ENCODE measurements at places on chromosomes 13 and 19.
A peak's percentile ranks its signal among the peaks of the same experiment; 100 is the strongest.

GRCh38 chr19:50924586-50924985 lies 13.4 kb upstream of the KLK4 start:
- no peak for DNase-seq

DNA sequence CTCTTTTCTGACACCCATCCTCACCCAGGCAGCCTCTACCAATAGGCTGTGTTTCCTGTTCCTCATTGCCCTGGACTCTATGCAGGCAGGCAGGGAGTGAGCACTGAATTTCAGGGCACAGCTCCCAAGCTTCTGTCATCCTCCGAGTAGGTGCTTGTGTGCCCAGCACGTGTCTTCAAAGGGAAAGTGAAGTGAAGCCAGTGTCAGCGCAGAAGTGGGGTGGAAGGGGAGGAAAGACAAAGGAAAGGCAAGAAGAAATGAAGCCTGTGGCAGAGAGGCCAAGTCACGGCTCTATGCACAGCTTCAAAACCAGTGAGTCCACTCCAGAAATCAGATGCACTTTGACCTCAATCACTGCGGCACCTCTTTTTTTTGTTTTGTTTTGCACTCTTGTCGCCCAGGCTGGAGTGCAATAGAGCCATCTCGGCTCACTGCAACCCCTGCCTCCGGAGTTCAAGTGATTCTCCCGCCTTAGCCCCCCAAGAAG lies 16.9 kb downstream of the CEBPA start:
- no peak for DNase-seq

- no peak for DNase-seq
These were observed 162.3 kb downstream of the KLF5 start for GRCh38 chr13:73220966-73221720.

GRCh38 chr19:14381689-14382474 lies 638 bp downstream of the ADGRE5 start:
- peak; percentile 93 for DNase-seq

DNA sequence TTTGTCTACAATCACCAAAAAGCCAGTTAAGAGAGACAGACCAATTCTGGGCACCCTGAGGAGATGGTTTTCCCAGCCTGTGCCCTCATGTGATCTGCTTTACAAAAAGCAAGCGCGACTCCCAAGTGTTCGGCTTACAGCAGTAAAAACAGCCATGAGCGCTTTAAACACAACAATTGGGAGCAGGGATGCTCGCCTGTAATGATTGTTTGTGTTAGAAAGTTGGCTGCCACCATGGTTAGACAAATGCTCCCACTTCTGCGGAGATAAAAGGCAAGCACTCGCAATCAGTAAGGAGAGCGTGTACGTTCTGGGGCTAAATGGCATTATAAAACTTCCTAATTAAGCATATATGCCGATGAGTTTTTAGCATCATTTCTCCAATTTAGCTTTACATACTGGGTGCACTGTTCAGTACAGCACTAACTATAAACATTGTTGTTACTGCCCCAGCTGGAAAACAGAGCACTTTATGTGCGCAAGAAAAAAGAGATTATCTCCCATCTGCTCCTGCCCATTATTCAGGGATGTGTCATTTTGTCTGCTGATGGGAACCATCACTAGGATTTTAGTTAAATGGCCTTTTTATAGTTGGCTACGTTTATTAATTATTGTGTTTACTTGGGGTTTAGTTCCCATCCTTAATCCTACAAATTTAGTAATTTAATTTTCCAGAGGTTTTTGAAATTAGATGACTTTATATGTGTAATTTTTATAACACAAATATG lies 309.3 kb upstream of the MAB21L1 start:
- no peak for DNase-seq

- no peak for DNase-seq
These were observed 117.7 kb downstream of the FREM2 start for GRCh38 chr13:38804536-38804935.

DNA sequence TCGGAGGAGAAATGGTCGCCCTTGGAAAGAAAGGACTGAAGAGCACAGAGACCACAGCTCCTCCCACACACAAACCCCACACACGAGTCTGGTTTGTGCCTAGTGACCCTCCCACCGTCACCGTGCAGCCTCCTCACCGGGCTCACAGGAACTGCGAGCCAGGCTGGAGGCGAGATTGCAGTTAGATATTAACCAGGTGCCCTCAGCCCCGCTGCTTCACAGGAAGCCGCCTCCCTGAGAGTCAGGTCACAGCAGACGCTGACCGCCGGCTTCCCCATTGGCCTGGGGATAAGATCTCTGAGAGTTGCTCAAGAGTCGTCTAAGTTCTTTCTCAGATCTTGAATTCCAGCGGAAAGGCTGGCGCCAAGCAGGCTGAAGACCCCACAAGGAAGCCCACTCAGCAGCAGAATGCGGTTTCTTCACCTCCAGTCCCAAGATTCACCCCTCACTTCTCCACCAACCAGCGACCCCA lies 870 bp downstream of the ZNF44 start:
- peak; percentile 77 for DNase-seq

DNA sequence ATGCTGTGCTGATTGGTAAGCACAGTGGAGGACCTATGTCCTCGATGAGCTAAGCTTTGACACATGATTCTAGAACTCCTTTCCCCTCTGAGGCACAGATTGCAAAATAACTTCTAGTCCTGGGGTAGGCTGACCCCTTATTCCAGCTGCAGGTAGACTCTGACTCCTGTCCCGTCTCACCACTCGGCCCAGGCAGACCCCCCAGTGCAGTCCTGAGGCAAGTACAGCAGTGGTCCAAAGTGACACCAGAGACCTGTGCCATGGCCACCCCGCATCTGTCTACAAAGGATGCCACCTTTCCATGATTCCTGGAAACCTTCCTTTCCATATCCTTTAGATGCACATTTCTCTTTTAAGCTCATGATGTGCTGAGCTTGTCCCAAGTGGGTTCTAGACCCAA lies 482.5 kb downstream of the ZNF536 start:
- no peak for DNase-seq

- DNase-seq, result no peak
These were observed 14.6 kb downstream of the RCN3 start for GRCh38 chr19:49542446-49542845.

GRCh38 chr19:19866611-19867248 lies 1.0 kb downstream of the ZNF253 start:
- DNase-seq, result peak; percentile 78

GRCh38 chr13:76812206-76812897 lies 73.9 kb downstream of the KCTD12 start:
- DNase-seq, result no peak

DNA sequence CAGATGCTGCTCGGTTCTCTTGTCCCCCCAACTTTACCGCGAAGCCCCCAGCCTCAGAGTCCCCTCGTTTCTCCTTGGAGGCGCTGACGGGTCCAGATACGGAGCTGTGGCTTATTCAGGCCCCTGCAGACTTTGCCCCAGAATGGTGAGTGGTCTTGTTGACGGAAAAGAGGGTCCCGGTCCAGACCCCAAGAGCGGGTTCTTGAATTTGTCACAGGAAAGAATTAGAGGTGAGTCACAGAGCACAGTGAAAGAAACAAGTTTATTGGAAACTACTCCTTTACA lies 589 bp downstream of the POLR1G start:
- no peak for DNase-seq
